ENCODE measurements at places on chromosomes 3 and 15.

DNA sequence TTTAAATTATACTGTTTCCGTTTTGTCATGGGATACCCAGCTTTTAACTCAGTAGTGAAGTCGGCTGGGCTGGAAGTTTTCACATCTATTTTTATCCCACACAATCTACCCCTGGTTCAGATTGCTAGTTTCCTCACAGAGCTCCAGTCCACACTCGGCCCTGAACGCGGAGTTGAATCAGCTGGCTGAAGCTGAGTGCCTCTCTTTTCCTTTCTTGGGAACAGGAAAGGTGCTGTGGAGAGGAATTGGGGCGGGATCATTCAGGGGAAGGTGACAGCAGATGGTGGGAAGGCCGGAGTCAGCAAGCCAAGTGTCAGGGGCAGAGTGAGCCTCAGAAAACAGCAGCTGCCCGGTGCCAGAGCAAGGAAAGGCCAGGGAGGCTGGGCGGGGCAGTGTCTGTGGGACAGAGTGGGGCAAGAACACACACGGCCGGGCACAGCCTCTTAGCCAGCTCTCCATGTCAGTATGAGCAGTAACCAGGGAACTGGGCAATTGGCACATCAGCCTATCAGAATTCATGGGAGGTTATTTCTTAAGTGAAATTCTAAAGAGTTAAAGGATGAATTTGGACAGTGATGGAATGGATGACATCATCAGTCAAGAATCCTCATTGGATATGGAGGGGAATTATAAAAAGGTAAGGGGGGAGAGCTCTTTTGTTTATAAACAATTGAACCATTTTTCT is 135.7 kb upstream of the IL12A start:
- DNase-seq = no peak

DNA sequence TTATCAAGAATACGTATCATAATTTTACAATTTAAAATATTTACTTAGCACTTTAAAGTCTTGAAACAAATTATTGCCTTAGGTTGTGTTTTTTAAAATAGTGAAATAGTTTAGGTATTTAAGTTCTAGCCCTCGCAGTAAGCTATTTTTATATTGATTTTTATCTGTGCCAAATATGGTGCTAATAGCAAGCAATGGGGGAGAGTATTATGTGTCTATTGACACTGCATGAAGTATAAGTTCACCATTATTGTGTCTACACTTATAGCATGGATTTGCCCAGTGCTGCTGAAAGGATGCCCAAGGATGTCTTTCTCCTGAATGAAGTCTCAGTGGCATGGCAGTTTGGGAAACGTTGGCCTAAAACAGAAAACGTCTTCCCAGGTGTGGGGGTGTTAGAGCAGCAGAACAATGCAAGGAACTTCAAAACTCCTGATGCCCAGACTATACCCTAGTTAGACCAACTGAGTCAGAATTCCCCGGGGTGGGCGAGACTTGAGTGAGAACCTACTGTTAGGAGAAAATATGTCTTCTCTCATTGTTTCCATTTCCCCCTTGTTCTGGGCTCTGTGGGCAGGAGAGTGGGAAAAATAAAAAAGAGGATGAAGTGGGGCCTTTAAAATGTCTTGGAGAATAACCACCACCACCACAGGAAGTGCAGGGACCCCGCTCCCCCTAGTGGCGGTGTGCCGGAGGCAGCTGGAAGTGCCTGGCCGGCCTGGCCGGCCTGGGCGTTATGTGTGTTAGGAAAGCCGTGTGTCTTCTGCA is 104.2 kb upstream of the SLC7A14 start:
- no peak for DNase-seq

- no peak for DNase-seq
These were observed 60.0 kb upstream of the TRPC1 start for GRCh38 chr3:142663865-142664264.

DNA sequence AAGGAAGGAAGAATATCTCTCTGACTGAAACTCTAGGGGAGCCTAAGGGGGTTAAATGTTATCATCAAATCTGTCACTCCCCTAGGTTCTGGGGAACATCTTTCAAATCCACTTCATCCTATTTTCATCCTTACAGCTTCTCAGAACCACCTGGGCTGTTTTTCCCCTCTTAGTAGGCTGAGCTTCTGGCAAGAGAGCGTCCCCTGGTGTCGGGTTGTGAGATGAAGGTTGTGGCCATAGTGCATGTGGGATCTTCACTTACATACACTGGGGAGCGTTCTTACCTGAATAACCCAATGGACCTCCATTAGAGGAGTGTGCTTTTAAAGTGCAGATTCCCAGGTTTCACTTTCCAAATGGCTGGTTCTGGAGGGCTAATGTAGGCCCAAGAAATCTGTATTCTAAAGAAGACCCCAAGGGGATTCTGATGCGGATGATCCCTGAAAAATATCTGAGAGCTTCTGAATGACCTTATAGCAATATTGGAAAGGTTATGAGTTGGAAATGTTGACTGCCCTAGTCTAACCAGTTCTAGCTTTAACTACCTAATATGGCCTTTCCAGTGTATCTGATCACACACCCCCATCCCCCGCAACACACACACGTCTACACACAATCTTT is 663.7 kb downstream of the AGBL1 start:
- no peak for DNase-seq

- no peak for DNase-seq
These were observed 64.5 kb downstream of the CORO2B start for GRCh38 chr15:68643216-68643830.

DNA sequence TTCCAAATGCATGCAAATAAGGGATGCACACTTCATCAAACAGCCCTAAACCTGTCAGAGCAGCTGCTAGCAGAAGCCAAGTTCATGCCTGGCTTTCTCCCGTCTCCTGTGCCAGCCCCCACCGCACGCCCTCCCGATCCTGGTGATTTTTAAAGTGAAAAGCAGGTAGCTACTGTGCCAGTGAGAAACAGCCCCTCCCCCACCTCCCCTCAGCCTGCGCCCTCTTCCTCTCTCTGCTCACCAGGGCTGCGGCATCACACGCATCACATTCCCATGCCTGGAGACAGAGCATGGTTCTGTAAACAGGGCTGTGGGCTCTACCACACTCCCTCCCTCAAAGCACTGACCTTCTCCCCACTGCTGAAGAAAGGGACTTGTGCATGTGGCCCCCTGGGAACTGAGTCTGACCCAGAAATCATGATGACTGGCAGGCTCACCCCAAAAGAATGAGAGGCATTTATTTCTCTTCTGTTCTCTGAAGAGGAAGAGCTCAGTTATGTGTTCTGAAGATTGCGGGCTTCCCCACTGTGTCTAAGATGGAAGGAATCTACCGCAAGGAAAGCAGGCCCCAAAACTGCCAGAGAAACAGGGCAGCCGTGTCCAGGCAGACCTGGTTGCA is 14.5 kb upstream of the SLC6A1 start:
- DNase-seq = no peak

GRCh38 chr15:25427861-25428260 is 11.0 kb downstream of the UBE3A start:
- no peak for DNase-seq

DNA sequence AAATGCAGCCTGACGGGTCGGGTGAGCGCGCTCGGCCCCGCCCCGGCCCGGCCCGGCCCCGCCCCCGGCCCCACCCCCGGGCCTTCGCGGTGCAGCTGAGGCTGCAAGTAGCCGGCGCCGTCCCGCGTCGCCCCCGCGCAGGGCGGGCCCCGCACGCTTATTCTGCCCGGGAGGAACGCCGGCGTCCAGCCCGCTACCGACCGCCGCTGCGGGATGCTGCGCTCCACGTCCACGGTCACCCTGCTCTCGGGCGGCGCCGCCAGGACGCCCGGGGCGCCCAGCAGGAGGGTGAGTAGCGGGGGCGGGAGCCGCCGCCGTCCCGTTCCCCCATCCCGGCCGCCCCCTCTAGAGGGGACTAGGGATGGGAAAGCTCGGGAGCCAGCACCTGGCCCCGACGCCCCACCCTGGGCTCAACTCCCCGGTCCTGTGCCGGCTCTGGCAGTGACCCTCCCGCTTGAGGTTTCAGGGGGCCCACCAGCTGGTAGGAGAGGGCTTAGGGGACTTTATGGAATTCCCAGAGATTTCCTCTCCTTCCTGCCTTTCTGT is at the start of gene MYZAP:
Gene MYZAP (plus strand): TSS at position 83 of the 546 bp plus-strand sequence. CDS start 131 bp downstream, at position 214.
- no peak for DNase-seq

Measured in activated naive CD8-positive, alpha-beta T cell treated with anti-CD3 and anti-CD28 coated beads, Interleukin-2, amount 50 U/mL, for 16 hours (primary cell).